ENCODE measurements at places on chromosomes 13 and 19. TPM values are rescaled to one million over a fixed set of nuclear protein-coding genes. Genes with fewer than 3 reads are reported as not detected.

- no peak for DNase-seq
- no peak overlapping the region for H3K27ac ChIP-seq
- H3K36me3 ChIP-seq = no peaks in the 10 kb centered on the region
- H3K4me1 ChIP-seq = no peaks in the 10 kb centered on the region
Measured at GRCh38 chr19:20279516-20279915, 112.5 kb downstream of the ZNF486 start.

GRCh38 chr19:37012093-37012745 is 66.0 kb upstream of the ZNF420 start:
- H3K4me1 ChIP-seq = no peaks in the 10 kb centered on the region
- H3K36me3 ChIP-seq = no peaks in the 10 kb centered on the region
- H3K27ac ChIP-seq = no peak overlapping the region
- no peak for DNase-seq

GRCh38 chr13:22169473-22169872 is 498.6 kb downstream of the FGF9 start:
- no peaks in the 10 kb centered on the region for H3K36me3 ChIP-seq
- H3K27me3 ChIP-seq = no peaks in the 10 kb centered on the region
- no peak overlapping the region for H3K27ac ChIP-seq
- H3K4me3 ChIP-seq = no peak overlapping the region
- DNase-seq = no peak

LILRB5 gene
- total RNA-seq = not detected

DNA sequence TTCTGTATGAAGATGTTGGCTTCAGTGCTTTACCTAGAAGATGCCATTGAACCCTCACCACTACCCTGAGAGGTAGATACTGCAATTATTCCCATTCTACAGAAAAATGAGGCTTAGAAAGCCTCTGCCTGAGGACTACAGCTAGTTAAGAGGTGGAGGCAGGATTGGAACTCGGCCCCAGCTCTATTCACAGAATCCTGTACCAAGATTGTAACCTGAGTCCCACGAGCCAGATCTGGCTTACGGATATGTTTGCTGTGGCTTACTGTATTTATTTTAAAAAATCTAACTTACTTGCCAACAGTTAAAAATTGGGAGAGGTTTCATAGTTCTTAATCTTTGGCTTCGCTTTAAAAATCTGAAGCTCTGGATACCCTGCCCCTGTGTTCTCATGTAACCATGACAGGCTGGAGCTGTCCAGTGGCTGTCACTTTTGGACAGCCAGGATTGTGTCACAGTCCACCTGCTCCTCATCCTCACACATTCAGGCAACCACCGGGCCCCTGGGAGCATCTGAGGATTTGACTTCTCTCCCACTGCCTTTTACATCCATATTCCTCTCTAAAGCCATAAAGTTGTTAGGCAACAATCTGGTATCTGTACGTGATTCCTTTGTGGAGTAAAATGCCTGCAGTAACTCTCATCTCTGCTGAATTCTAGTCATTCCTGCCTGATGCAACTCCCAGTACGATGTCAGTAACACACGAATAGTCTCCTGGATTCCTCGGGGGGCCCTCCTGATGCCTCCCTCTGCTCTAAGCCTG is 160.8 kb upstream of the SERP2 start:
- peak; percentile 57 for DNase-seq
- H3K27me3 ChIP-seq = no peaks in the 10 kb centered on the region
- H3K36me3 ChIP-seq = no peaks in the 10 kb centered on the region

DNA sequence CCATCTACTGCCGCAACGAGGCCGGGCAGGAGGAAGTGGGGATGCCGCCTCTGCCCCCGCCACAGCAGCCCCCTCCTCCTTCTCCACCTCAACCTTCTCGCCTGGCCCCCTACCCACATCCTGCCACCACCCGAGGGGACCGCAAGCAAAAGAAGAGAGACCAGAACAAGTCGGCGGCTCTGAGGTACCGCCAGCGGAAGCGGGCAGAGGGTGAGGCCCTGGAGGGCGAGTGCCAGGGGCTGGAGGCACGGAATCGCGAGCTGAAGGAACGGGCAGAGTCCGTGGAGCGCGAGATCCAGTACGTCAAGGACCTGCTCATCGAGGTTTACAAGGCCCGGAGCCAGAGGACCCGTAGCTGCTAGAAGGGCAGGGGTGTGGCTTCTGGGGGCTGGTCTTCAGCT is 3.4 kb upstream of the NUP62 start:
- no peaks in the 10 kb centered on the region for H3K27me3 ChIP-seq
- no peak for DNase-seq
- H3K36me3 ChIP-seq = peaks cover 10% of the 10 kb centered on the region
- no peak overlapping the region for H3K4me3 ChIP-seq
- peaks cover 10% of the 10 kb centered on the region for H3K4me1 ChIP-seq

PGLYRP1 gene
- total RNA-seq = not detected

DNA sequence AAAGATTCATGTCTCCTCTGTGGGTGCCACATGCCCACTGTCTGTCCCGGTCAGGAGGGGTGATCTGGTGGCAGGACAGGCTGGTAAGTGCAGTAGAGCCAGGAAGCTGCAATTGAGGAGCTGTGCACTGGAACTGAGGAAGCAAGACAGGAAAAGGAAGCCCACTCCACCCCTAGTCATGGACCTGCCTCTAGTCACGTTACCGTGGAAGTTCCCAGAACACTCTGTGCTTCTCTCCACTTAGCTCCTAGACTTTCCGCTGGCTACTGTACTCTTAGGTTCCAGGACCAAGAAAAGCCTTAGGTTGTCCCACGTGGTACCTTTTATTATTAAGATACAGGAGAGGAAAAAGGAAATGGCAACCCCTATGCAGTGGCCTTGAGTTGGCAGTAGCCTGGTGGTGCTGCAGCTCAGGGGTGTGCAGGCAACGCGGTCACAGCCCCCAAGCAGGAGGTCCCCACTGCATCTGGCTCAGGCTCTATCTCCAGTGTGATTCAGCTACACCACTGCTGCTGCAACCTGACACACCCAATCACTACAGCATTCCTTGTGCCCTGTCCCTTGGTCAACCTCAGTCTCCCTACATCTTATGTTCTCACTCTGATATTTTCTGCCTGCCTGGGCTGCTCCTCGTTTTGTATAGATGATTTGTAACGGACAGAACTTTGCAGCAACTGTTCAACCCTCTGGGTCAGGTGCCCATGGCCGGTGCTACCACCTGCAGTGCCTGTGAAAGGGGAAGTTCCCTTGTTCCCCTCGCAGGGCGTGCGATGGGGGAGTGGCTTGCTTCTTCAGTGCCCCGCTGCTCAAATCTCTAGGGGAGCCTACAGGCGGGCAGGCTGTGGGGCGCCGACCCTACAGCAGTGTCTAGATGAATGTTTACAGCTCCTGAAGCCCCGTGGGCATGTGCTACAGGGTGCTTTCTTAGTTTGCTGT is 24.4 kb upstream of the GPR12 start:
- H3K27me3 ChIP-seq = peaks cover 100% of the 10 kb centered on the region
- DNase-seq = no peak
- H3K4me3 ChIP-seq = no peak overlapping the region
- H3K36me3 ChIP-seq = no peaks in the 10 kb centered on the region
- no peak overlapping the region for H3K27ac ChIP-seq
- H3K4me1 ChIP-seq = no peaks in the 10 kb centered on the region

GRCh38 chr19:16206637-16207036 is 8.9 kb downstream of the AP1M1 start:
- H3K4me3 ChIP-seq = no peak overlapping the region
- no peak overlapping the region for H3K27ac ChIP-seq
- no peak for DNase-seq

DNA sequence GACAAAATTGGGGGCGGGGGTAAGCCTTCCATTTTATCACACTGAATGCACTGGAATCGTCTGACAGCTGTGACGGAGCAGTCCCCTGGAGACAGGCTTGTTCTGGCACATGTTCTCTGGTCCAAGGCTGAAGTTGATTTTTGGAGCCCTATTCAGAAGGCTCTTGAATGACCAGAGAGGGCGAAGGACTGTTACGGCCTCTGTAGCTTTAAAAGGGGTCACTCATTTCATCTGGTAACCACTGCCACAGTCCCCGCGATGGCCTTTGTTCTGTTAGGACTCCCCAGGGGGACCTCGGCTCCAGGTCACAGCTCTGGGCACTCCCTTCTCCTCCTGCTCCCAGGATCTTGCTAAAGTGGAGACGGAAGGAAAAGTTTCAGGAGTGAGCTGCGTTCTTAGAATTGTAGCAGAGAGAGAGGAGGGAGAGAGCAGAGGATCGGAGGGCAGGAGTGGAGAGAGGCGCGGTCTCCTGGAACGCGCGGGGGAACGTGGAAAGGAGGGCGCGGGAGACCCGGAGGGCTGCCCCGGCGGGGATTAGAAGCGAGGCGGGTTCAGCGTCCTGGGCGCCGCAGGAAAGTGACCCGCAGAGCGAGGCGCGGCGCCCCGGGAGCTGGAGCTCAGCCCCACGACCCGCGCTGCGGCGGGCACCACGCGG is 134.3 kb upstream of the MYO16 start:
- DNase-seq = no peak
- H3K27ac ChIP-seq = no peak overlapping the region
- H3K4me3 ChIP-seq = no peak overlapping the region
- H3K27me3 ChIP-seq = peaks cover 5% of the 10 kb centered on the region
- no peaks in the 10 kb centered on the region for H3K4me1 ChIP-seq

ZNF69 gene
- 3.3 TPM for total RNA-seq

DNA sequence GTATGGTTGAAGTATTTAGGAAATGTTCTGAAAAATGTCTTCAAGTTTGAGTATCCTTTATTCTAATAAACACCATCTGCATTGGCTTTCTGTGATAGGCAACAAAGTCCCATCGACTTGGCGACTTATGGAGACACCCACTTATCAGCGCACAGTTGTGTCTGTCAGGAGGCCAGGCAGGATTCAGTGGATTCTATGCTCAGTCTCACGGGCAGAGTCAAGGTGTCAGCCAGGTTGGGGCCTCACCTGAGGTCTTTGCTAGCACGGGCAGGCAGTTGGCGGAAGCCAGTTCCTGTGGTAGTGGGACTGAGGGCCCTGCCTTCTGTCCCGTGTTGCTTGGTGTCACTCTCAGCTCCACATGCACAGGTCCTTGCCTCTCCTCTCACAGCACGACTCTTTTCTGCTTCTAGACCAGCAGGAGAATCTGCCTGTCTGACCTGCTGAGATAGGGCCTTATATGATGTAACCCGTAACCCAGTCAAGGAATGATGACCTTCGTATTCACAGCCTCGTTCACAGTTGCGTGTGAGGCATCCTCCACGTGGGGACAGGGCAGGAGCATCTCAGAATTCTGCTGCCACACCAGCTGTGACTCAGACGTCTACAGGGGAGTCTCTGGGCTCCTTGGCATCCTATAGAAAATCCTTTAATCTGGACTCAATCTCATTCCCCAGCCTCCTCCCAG is 10.0 kb downstream of the CUL4A start:
- peaks cover 22% of the 10 kb centered on the region for H3K36me3 ChIP-seq
- H3K27ac ChIP-seq = no peak overlapping the region
- H3K27me3 ChIP-seq = no peaks in the 10 kb centered on the region
- H3K4me1 ChIP-seq = peaks cover 32% of the 10 kb centered on the region
- no peak overlapping the region for H3K4me3 ChIP-seq

DNA sequence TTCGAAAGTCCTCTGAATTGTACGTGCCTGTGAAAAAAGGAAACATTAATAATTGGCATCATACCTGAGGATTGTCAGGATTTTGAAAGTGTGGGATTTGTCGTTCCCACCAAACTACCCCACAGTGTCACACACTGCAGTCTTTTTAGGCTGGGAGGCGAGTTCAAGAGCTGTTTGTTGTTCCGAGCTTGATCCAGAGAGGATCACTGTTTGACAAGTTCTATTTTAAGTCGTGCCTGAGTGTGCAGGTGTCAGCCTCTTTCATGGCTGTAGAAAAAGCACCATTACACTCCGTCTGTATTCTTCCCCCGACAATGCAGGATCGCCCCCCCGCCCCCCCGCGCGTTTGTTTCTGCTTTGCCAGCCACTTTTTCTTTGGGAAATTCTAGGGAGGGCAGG is 635 bp upstream of the NBEA start:
- no peak for DNase-seq
- peak overlapping the region; percentile 71 for H3K4me3 ChIP-seq
- H3K27me3 ChIP-seq = no peaks in the 10 kb centered on the region
- no peak overlapping the region for H3K27ac ChIP-seq

DNA sequence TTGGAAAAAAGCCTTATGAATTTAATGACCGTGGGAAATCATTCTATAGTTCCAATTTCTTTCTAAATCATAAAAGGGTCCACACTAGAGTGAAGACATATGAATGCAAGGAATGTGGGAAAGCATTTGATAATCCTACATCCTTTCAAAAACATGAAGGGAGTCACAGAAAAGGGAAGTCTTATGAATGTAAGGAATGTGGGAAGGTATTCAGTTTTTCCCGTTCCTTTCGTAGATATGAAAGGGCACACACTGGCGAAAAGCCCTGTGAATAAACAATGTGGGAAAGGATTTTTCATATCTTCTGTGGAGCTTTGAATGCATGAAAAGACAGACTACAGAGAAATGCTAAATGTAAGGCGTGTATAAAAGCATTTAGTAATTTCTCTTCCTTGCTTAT is 27.0 kb downstream of the ZNF20 start:
- no peak for DNase-seq
- no peak overlapping the region for H3K4me3 ChIP-seq
- H3K36me3 ChIP-seq = no peaks in the 10 kb centered on the region
- peaks cover 35% of the 10 kb centered on the region for H3K27me3 ChIP-seq
- H3K4me1 ChIP-seq = no peaks in the 10 kb centered on the region
- no peak overlapping the region for H3K27ac ChIP-seq

GPX4 gene
- total RNA-seq = 465 TPM

EXOC3L2 gene
- not detected for total RNA-seq

C1QTNF9 gene
- total RNA-seq = not detected

DNA sequence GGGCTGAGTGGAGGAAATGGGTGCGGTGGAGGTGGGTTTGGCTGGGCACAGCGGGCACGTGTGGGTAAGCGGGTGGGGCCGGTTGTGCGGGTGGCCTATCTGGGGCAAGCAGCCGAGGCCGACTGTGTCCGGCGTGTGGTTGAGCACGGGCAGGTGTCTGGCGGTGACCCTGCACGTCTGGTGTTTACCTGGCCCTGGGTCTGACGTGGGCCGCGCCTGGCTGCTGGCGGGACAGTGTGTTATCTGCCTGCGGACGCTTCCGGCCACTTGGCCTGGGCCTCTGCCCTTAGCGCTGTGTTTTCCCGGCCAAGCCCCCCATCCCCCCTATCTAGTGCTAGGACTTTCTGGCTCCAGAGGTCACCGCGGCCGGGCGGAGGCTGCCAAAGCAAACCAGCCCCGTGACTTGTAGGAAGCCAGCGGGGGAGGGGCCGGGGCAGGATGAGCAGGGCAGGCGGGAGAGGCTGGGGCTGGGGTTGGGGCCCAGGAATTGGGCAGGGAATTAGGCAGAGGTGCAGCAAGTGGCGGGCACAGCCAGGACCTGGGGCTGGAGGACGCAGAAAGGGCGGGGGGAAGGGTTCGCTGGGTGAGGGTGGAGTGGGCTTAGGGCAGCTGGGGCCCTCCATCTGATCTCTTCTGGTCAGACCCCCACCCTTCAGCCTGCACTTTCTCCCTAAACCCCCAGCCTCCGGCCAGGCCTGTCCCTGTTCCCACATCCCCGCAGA is 534 bp upstream of the HPN start:
- H3K36me3 ChIP-seq = no peaks in the 10 kb centered on the region
- DNase-seq = peak; percentile 69
- H3K4me3 ChIP-seq = peak overlapping the region; percentile 29
- H3K27me3 ChIP-seq = no peaks in the 10 kb centered on the region

GRCh38 chr13:57136093-57136492 is 4.6 kb upstream of the PRR20A start:
- no peak overlapping the region for H3K27ac ChIP-seq
- no peak for DNase-seq
- H3K4me3 ChIP-seq = no peak overlapping the region
- no peaks in the 10 kb centered on the region for H3K27me3 ChIP-seq

OR7A5 gene
- not detected for total RNA-seq

GSX1 gene
- total RNA-seq = not detected

CLDN10 gene
- total RNA-seq = not detected

- peaks cover 53% of the 10 kb centered on the region for H3K27me3 ChIP-seq
- no peak overlapping the region for H3K27ac ChIP-seq
- no peaks in the 10 kb centered on the region for H3K36me3 ChIP-seq
- H3K4me3 ChIP-seq = no peak overlapping the region
Measured at GRCh38 chr19:54674021-54674617, 11.3 kb downstream of the LILRB4 start.

All from PC-9 (cell line).